OCI-LY7 (cell line): ENCODE measurements at places on chromosomes 16 and 17.
A peak's percentile ranks its signal among the peaks of the same experiment; 100 is the strongest.

- DNase-seq, result no peak
Observed at GRCh38 chr17:46968224-46968834, 10.7 kb downstream of the RPRML start.

DNA sequence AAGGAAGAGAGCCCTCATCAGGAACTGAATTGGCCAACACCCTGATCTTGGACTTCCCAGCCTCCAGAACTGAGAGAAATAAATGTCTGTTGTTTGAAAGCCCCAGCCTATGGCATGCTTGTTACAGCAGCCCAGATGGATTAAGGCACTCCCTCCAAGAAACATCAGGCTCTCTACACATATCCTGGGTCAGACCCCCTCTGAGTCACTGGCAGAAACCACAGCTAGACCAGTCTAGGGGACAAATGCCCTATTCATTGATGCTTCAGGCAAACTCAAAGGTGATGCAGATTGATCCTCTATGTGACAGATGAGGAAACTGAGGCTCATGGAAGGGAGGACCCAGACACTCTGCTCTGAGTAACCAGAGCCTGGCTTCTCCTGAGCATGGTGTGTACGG, 116.8 kb downstream of the WSCD1 start:
- no peak for DNase-seq

GRCh38 chr17:42560246-42560645, 1.7 kb upstream of the COASY start:
- no peak for DNase-seq

DNA sequence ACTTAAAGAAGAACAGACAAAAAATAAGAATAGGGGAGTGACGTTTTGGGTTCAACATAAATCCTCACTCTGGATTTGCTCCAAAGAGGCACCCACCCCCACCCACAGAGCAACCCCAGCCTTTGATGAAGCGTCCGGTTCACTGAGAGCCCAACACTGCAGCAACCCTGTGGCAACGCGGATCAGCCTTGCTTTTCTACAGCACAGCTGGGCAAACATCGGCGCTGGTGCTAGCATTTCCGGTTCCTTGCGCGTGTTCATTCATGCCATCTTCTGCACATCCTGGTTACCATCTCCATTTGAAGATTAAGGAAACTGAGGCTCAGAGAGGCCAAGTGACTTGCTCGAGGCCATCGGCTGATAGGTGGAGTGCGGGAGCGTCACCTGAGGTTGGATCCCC, 8.7 kb upstream of the GINS2 start:
- no peak for DNase-seq

GRCh38 chr17:29640413-29640812, 17.7 kb upstream of the CORO6 start:
- DNase-seq, result no peak

GRCh38 chr17:78766743-78767294, 15.3 kb downstream of the CYTH1 start:
- no peak for DNase-seq

- DNase-seq, result peak; percentile 18
Observed at GRCh38 chr16:57720142-57720575, 15.4 kb upstream of the KATNB1 start.

DNA sequence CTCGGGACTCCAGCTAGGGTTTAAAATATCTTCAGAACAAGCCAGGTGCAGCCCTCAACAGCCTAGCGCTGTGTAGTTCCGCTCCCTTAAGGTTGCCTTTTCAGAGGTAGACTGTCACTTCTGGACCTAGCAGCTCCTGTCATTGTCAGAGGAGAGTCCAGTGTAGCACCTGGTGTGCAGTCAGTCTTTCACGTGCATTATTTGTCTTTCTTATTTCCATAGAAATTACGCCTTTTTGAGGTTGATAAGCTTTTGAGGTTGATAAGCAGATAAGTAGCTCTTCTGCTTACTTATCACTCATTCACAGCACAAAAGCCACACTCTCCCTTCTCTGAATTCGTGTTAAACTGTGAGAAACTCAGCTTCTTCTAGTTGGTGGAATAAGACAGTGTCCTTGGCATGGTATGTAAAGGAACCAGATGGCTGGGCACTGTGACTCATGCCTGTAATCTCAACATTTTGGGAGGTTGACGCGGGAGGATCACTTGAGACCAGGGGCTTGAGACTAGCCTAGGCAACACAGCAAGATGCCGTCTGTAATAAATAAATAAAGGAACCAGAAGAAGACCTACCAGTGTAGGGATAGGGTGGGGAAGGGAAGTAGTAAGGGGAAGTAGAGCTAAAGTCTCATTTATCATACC, 10.2 kb downstream of the EEF2K start:
- DNase-seq, result peak; percentile 65
